ENCODE measurements at places on chromosomes 3 and 15. TPM values are rescaled to one million over a fixed set of nuclear protein-coding genes. Genes with fewer than 3 reads are reported as not detected.

The TP63 gene
- 0.09 TPM for total RNA-seq

The CTXN2 gene
- total RNA-seq, result 0.07 TPM

The SCAPER gene
- 12.8 TPM for total RNA-seq

The RAB6B gene
- total RNA-seq, result 14.9 TPM

The FOXB1 gene
- total RNA-seq, result 10.8 TPM

The CD200 gene
- total RNA-seq, result 54.1 TPM

The RASGRP1 gene
- 2.7 TPM for total RNA-seq

The SKIL gene
- total RNA-seq, result 181 TPM

The DNAH1 gene
- total RNA-seq, result 3.7 TPM

The CLEC3B gene
- 0.92 TPM for total RNA-seq

The EFCC1 gene
- total RNA-seq, result 0.16 TPM

The PLA1A gene
- total RNA-seq, result not detected

The POPDC2 gene
- 0.53 TPM for total RNA-seq

The RHOV gene
- total RNA-seq, result 5.0 TPM

The RBP2 gene
- total RNA-seq, result not detected

The OR5K2 gene
- total RNA-seq, result not detected

The SUCLG2 gene
- total RNA-seq, result 57.4 TPM

The FEZF2 gene
- total RNA-seq, result not detected

The KCNAB1 gene
- total RNA-seq, result 1.1 TPM

The ITIH3 gene
- total RNA-seq, result 0.37 TPM

The CCDC14 gene
- total RNA-seq, result 67.0 TPM

The SERINC4 gene
- 0.16 TPM for total RNA-seq

The PTH1R gene
- 5.6 TPM for total RNA-seq

The SEMA3B gene
- total RNA-seq, result 7.3 TPM

The ACTRT3 gene
- total RNA-seq, result 2.7 TPM

The CYP11A1 gene
- total RNA-seq, result 3.4 TPM

The GREM1 gene
- total RNA-seq, result 0.71 TPM

The TM6SF1 gene
- 0.79 TPM for total RNA-seq

The ECE2 gene
- total RNA-seq, result 0.46 TPM

The ALDH1A3 gene
- total RNA-seq, result 9.9 TPM

The ZPLD1 gene
- total RNA-seq, result not detected

The RETNLB gene
- total RNA-seq, result not detected

The TGM5 gene
- total RNA-seq, result not detected

The CPEB1 gene
- total RNA-seq, result 2.5 TPM

The AADAC gene
- total RNA-seq, result 0.32 TPM

The CEMIP gene
- 0.57 TPM for total RNA-seq

The STX19 gene
- not detected for total RNA-seq

The BOC gene
- total RNA-seq, result 6.6 TPM

The PLIN1 gene
- 0.70 TPM for total RNA-seq

The PIGX gene
- total RNA-seq, result 16.6 TPM

The NR1I2 gene
- total RNA-seq, result 2.8 TPM

The CHL1 gene
- total RNA-seq, result 0.27 TPM

The ADPRH gene
- 4.1 TPM for total RNA-seq
